Cortex of kidney (tissue), 1 donor: ENCODE measurements at places on chromosomes 4 and X.

- no peak for DNase-seq
Measured at GRCh38 chr4:20248155-20248558, 3.5 kb upstream of the SLIT2 start.

DNA sequence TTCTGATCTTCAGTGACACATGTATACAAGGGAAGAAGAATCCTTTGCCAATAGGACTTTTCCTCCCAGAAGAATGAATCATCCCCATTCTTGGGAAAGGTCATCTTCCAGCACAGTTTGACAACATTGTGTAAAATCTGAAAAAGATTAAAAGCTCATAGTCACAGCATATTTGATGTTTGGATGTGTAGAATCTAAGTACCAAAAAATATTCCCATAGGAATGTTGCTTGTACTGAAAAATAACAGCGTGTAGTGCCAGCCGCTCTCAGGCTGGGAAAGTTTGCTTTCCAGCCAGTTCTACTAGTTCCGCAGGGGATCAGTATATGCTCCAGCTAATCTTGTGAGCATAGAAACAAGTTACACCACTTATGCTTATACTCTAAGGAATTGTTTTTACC, 74.7 kb upstream of the IL13RA1 start:
- no peak for DNase-seq

GRCh38 chr4:141036786-141037185, 96.5 kb downstream of the RNF150 start:
- no peak for DNase-seq

DNA sequence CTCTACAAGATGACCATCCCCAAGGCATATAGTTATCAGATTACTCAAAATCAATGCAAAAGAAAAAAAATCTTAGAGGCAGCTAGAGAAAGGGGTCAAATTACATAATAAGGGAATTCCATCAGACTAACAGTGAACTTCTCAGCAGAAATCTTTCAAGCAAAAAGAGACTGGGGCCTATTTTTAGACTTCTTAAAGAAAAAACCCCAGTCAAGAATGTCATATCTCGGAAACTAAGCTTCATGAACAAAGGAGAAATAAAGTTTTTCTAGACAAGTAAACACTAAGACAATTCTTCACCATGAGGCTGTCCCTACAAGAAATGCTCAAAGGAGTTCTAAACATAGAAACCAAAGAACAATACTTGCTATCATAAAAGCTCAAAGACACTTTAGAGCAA, 51.7 kb downstream of the RAB28 start:
- no peak for DNase-seq

- DNase-seq, result no peak
Measured at GRCh38 chr4:85154591-85154990, 188.1 kb upstream of the WDFY3 start.

DNA sequence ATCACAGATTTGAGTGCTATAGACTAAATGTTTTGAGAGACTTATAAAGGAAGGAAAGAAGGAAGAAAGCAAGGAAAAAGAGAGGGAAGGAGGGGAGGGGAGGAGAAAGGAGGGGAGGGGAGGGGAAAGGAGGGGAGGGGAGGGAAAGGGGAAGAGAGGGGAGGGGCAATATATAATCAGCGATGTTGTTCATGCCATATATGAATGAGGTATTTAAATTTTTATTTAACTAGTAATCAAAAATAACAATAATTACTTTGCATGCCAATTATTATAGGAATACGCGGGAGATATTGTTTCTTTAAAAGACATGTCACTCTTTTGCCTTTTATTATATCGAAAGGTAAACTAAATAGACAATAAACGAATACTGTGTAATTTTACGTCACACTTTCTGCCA, 1029.7 kb downstream of the FAT4 start:
- DNase-seq, result no peak

DNA sequence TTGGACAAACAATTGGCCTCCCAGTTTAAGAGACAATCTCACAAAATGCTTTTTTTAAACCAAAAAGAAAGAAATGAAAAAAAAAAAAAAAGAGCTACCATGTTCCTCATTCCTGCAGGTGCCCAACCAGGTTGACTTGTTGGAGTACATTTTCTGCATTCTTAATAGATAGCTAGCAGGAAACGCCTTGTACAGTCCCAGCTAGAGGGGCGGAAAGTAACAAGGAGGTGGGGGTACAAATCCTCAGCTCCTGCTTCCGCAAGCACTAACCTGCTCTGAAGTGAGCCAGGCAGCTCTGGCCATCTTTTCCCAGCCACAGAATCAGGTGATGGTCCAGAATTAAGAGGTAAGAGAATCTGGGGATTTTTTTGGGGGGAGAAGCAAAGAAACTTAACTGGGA, at the start of gene VGLL1:
TSS of gene VGLL1 (plus strand) at position 265 of the 400 bp plus-strand sequence. CDS start 3,806 bp downstream, outside the sequence.
- no peak for DNase-seq

DNA sequence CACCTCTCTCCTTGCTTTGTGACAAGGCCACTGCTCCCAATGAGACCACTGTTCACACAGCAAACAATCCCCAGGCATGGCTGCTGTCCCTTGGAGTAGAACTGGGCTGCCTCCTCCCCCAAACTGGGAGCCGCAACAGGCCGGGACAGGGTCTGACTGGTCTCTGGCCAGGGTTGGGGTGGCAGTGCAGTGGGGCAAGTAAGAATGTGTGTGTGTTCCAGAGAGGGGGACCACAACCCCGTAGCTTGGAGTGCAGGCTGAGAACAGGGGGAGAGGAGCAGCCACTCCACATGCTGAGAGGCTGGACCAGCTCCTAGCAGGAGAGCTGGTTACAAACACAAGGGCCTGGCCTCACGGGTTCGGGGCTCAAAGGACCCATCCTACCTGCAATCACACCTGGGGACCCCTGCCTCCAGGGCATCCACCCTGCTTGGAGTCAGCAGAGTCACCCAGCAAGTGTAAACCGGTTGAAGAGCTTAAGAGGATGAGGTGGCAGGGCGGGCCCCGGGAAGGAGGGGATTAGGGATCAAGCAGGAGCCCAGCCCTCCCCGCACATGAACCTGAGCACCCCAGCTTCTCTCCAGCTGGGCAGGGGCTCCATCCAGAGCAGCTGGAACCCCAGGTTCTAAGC, 3.8 kb upstream of the ZNF185 start:
- DNase-seq, result no peak

GRCh38 chr4:155807021-155807420, 48.2 kb downstream of the GUCY1B1 start:
- no peak for DNase-seq

GRCh38 chrX:25002661-25003020, 13.1 kb downstream of the ARX start:
- DNase-seq, result no peak

- DNase-seq, result no peak
Measured at GRCh38 chrX:118570209-118570608, 74.6 kb downstream of the DOCK11 start.

GRCh38 chr4:147645099-147645498, 27.9 kb downstream of the TMEM184C start:
- DNase-seq, result no peak

- DNase-seq, result no peak
Measured at GRCh38 chr4:14149176-14150053, 521.9 kb upstream of the BOD1L1 start.

- DNase-seq, result no peak
Measured at GRCh38 chr4:16027114-16027513, 56.7 kb downstream of the PROM1 start.

GRCh38 chrX:13790206-13791131, 26.4 kb downstream of the GPM6B start:
- no peak for DNase-seq

DNA sequence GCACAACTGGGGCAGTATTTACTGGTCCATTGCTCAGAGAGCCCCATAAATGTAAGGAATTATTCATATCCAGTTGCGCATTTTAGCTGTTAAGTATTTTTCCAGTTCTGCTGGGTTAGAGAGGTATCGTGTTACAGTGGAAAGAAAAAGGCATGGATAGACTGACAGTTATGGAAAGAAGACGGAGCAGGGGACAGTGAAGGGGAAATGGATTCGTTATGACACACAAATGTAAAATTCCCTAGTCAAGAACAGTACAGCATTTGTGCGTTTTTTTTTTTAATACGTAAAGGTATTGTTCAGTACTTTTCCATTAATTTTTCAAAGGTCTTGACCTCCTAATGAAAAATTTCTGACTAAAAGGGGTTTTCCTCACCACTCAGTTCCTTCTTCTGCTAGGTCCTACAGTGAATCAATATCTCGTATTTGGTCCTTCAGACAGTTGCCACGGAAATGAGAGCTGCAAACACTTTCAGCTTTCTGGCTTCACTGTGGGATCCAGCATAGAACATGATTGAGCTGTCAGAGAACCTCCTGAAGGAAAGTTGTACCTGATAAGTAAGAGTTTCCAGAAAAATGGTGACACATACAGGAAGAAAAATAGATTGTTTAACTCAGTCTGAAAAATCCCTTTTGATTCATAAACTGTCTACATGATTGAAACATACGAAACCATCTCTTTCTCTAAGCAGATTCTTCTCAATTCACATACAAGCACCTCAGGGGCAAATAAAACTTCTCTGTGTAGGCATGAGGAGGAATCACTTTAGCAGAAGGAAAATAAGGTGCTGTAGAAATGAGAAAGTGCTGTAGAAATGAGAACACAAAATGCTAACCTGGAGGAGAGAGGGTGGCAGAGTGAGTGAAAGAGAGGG, 21.8 kb upstream of the BBS12 start:
- no peak for DNase-seq

DNA sequence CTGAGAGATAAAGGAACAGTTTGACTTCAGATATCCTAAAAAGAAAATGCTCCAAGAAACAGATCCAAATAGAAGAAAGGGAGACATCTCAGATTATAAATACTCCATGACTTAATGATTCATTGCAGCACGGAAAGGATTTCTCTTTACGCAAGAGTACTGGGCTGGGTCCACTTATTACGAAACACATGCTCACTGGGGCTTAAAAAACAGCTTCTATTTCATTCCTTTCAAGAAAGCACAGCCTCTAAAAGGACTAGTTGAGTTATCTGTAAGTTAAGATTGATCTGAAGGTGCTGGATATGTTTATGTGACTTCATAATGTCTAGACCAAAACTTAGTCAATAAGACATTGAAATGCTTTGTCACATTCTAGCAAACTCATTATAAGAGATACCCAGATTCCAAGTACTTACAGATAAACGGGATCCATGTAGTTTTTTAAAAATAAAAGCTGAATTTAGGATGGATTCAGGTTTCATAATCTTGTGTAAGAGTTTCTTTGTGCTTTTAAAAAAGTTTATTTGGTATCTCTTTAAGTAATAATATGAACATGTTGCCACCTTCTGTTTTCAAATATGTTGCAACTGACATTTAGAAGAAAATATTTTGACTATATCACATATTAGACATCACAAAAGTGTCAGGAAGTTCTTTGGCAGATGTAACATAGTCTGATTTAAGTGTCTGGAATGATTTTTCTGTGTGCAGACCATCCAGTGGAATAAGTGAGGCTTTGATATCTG, 109.5 kb upstream of the MYOZ2 start:
- DNase-seq, result no peak

DNA sequence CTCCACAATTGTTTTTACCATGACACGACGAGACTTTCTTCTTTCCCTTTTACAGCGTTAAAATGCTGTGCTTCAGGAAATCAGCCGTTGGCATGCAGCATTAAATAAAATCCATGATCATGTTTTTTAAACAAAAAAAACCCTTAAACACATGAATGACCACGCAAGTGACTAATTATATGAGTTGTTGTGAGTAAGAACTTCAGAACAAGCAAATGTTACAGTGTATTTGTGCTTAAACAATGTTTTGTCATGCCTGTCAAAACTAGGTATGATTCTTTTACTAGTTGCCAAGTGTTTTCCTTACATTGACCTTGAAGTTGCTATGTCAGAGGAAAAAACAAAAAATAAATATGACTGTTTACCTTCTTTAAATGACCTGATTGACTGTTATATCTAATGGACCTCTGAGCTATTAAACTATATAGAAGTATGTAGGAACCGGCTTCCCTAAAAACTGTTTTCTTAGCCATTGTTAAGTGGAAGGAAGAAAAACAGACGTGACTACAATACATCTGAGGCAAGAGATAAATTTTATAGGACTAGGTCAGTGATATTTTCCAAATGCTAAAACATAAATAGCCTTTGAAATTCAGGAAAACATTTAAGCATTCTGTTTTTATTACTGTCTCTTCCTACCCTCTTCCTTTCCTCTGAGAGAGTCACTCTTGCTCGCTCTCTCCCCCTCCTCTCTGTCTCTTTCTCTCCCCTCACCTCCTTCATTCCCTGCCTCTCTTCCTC, 197.1 kb downstream of the PALLD start:
- DNase-seq, result no peak

GRCh38 chrX:24426340-24426913, 38.7 kb upstream of the PDK3 start:
- no peak for DNase-seq

GRCh38 chr4:92182736-92183407, 120.9 kb upstream of the GRID2 start:
- no peak for DNase-seq

GRCh38 chrX:129139837-129140598, 383.3 kb downstream of the SMARCA1 start:
- no peak for DNase-seq
